Dermis microvascular lymphatic vessel endothelial cell (primary cell): ENCODE measurements at places on chromosomes 13 and 19. TPM values are rescaled to one million over a fixed set of nuclear protein-coding genes. Genes with fewer than 3 reads are reported as not detected.

DLEU7 gene
- total RNA-seq: not detected in 2 replicates

TRPC4 gene
- total RNA-seq: 0.13 TPM in 1 of 2 replicates, not detected in the other

FREM2 gene
- total RNA-seq: not detected in 2 replicates

LMTK3 gene
- total RNA-seq: under 0.01 and 0.13 TPM in 2 replicates

PLIN4 gene
- total RNA-seq: 0.64 and 1.4 TPM in 2 replicates

HIF3A gene
- 11.9 and 14.8 TPM in 2 replicates for total RNA-seq

GRK1 gene
- not detected in 2 replicates for total RNA-seq

ZNF578 gene
- 0.64 and 1.4 TPM in 2 replicates for total RNA-seq

ZNF320 gene
- total RNA-seq: 7.7 and 8.7 TPM in 2 replicates

OVOL3 gene
- not detected in 2 replicates for total RNA-seq

SHISA7 gene
- not detected in 2 replicates for total RNA-seq

SHISA2 gene
- total RNA-seq: 1.8 and 4.0 TPM in 2 replicates

- no peak for DNase-seq
These were observed 19.9 kb downstream of the ZSWIM9 start for GRCh38 chr19:48190288-48190884.

GRCh38 chr19:3369337-3370213 lies 3.2 kb downstream of the NFIC start:
- no peak for DNase-seq

DNA sequence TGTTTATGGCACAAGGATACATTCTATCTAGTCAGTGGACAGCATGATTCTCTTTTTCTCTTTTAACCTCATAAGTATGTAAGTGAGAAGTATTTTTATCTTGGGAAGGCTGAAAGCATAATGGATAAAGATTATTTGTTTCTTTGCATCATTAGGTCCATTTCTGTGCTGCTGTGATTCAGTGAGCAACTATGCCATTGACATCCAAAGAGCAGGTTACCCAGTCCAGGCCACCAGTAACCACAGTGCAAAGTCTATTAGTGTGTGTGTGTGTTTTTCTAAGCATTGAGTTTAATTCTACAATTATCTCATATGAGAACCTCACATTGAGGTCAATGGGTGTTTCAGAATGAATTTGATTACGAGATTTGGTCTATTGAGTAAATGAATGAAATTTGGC lies 158.8 kb upstream of the DACH1 start:
- DNase-seq: no peak

- DNase-seq: no peak
These were observed 256.4 kb downstream of the DLEU7 start for GRCh38 chr13:50587115-50587514.

DNA sequence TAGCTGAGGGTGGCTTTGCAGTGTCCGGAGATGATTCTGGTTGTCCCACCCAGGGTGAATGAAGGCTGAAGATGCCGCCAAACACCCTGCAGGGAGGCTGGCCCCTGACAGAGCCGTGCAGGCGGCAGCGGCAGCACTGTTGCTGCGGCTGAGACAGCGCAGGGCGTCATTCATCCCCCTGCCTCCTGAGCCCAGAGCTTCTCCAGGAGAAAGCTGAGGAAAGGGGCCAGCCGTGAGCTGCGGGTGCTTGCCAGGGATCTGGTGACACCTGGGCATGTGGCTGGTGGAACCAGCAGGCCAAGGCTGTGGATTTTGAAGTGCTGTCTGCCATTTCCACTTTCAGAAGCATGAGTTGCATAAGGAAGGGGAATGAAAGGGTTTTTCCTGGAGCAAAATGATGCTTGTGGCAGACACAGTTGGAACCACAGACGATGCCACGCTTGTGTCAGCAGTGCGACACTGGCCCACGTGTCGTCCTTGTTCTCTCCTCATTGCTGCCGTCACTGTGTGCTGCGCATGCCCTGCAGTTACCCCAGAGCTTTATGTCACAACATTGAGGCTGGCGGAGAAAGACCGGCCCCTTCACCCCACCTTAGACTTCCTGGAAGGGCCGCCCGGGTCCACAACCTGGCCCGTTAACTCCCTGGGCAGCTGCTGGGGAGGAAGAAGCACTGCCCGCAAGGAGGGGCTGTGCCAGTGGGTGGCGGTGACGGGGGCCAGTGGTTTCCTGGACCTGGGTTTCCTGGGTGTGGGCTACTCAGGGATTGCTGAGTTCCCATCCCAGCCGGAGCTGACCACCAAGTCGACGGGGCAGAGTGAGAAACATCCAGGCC lies 22.7 kb downstream of the TFDP1 start:
- no peak for DNase-seq

DNA sequence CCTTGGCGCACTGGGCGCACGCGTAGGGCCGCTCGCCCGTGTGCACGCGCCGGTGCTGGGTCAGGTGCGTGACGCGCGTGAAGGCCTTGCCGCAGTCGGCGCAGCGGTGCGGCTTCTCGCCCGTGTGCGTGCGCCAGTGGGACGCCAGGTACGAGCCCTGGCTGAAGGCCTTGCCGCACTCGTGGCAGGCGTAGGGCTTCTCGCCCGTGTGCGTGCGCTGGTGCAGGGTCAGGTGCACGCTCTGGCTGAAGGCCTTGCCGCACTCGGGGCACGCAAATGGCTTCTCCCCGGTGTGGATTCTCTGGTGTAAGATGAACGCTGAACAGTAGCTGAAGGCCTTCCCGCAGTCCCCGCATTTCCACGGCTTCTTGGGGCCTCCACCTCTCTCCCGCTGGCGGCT lies 7.0 kb downstream of the ZNF835 start:
- no peak for DNase-seq

DNA sequence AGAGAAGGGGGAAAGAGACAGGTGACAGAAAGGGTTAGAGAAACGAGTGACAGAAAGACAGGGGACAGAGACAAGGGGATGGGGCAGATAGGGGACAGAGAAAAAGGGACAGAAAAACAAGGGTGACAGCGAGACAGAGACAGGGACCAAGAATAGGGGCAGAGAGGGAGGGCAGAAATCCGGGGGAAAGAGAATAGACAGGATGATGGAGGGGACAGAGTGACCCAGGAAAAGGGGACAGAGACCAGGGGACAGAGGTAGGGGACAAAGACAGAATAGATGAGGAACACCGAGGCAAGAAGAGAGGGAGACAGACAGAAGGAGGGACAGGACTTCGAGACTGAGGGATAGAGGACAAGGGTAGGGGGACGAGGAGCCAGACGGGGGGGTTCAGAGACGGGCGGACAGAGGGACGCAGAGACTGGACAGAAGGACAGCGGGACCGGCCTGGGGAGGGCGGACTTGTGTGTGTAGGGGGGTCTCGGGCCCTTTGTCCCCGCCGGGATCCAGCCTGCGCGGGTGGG lies 593 bp downstream of the CADM4 start:
- no peak for DNase-seq

GRCh38 chr19:35267353-35267817 lies 1.4 kb upstream of the USF2 start:
- DNase-seq: peak; percentile 48

DNA sequence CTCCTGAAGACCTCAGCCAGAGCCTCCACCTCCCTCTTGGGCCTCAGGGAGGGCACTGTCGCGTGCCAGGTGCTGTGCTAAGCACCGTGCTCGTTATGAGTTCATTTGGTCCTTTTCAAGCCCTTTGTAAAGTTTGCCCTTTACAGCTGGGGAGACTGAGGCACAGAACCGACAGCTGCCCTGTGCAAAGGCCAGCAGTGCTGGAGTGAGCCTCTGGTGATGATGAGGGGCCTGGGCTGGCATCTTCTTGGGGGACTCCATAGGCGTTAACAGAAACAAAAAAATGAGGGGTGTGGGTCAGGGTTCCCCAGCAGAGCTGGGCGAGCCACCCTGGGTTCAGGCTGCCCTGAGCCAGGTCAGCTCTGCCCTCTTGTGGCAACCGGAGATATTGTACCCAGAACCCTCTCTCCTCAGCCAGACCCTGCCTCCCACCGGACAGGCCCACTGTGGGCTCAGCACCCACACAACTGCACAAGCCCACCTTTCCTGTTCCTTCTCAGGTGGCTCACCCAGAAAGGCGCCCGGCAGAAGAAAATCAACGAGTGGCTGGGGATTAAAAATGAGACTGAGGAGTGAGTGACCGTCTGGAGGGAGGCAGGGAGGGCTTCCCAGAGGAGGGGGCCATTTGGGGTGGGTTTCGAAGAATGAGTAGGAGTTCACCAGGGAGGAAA lies 5.5 kb upstream of the IFI30 start:
- no peak for DNase-seq

GRCh38 chr19:52658595-52658994 lies 20.4 kb upstream of the ZNF83 start:
- DNase-seq: no peak

- no peak for DNase-seq
These were observed 8.7 kb downstream of the GPX4 start for GRCh38 chr19:1112268-1113029.

GRCh38 chr13:25080773-25081172 lies 15.2 kb upstream of the PABPC3 start:
- DNase-seq: no peak

- DNase-seq: peak; percentile 39
These were observed 89.5 kb downstream of the SPRY2 start for GRCh38 chr13:80251403-80251802.

DNA sequence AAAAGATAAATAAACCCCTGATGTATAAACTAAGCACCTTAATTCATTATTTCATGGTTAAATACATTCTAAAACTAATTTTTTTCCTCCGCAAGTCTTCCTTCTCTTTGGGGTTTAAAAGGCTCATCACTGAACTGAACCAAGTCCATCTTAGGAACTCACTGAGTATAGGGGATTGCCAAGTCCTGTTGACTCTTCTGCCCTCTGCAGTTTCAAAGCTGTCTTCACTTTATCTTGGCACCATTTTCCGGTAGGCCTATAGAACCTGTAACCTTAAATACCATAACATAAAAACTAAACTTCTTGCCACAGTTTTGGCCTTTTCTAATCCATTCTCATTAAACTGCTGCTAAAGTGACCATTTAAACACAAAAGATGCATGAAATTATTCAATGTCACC lies 66.5 kb upstream of the USPL1 start:
- DNase-seq: no peak

GRCh38 chr19:49515767-49516166 lies 3.3 kb downstream of the FCGRT start:
- peak; percentile 16 for DNase-seq

DNA sequence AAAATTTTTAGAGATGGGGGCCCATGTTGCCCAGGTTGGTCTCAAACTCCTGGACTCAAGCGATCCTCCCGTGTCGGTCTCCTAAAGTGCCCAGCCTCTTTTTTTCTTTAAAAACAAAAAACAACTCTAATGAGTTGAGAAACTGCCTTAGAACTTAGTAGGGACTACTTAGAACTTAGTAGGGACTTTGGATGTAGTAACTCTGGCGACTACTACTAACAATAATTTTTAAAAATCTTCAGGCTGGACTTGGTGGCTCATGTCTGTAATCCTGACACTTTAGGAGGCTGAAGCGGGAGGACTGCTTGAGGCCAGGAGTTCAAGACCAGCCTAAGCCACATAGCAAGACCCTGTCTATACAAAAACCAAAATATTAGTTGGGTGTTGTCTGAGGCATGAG lies 515 bp upstream of the C19orf67 start:
- DNase-seq: no peak

GRCh38 chr19:51296336-51297093 lies 14.9 kb upstream of the IGLON5 start:
- DNase-seq: no peak

DNA sequence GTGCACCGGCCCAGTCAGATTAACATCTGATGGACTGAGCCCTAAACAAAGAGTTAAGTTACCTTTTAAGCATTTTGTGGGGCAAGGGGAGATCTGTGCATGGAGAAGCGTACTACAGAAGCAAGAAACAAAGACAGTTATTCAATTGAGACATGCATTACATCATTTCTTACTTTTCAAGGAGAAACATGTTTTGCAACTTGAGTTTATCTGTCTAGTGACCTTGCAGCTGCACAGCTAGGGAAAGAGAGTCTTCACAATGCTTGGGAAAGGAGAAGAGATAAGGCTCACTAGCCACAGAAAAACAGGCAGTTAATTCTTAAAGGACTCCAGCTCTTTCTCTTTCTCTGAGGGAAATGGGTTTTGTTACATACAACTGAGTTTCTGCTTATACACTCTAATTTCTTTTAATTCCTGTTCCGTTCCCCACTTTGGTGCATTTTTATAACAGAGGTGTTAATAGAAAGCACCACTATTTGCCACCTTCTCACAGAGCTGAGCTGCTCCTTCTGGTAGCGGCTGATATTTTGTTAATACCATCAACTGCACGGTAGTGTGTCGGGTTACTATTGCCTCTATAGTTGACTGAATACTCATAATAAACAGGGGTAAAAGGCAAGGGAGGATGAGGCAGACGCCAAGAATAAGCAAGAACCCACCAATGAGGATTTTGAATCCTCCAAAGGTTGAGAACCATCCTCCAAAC lies 55.9 kb downstream of the ZNF431 start:
- no peak for DNase-seq

- DNase-seq: no peak
These were observed 465.6 kb downstream of the ITGBL1 start for GRCh38 chr13:101917833-101918661.

DNA sequence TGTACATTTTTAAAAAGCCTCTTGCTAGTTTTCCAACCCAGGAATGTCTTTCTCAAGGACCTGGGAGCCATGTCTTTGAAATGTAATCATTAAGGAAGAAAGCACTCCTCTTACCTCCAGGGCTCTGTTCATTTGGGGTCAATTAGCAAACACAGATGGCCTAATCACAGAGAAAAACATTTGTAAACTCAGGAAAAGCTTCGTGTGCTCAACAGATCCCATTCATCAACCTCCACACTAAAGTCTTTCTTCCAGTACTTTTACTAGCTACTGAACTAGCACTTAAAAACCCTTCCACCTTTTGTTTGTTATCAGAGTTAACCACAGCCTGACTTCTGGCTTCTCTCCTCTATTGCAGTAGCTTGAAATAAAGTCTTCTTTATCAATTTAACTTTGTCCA lies 441.4 kb downstream of the PCDH20 start:
- no peak for DNase-seq

DNA sequence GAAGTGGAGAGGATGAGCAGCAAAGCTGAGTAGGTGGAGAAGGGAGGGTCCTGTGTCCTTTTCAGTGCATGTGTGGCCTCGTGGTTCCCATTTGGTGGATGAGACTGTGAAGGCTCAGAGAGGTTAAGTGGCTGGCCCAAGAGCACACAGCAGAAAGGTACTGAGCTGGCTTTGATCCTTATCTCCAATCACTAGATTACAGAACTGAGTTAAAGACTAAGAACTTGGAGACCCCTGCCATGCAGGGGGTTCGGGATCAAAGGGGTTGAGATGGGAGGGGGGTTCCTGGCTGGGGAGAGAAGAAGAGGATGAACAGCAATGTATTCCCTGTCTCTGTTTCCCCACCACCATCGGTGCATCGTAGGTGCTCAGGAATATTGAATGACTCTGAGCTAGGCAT lies 11.8 kb downstream of the CELF5 start:
- DNase-seq: no peak

GRCh38 chr19:16836115-16837034 lies 7.2 kb downstream of the SIN3B start:
- peak; percentile 19 for DNase-seq

- DNase-seq: no peak
These were observed at the start of gene SYT5 for GRCh38 chr19:55179606-55180484. Gene SYT5 (minus strand): TSS chr19:55180289. CDS start chr19:55179041, 1,248 bp downstream.

GRCh38 chr19:53991224-53992113 lies at the start of gene CACNG6:
Gene CACNG6 (plus strand): TSS chr19:53991637. CDS start chr19:53992878, 1,241 bp downstream.
- DNase-seq: peak; percentile 59

- DNase-seq: no peak
These were observed at the start of gene NPAS1 for GRCh38 chr19:47019431-47020041. Gene NPAS1 (plus strand): TSS chr19:47019837. CDS start chr19:47021048, 1,211 bp downstream.

GRCh38 chr19:15288146-15288963 lies 44.0 kb downstream of the BRD4 start:
- peak; percentile 32 for DNase-seq
